ENCODE measurements at places on chromosomes 13 and 19.

- DNase-seq: peak; percentile 66
Observed at GRCh38 chr19:17762505-17763229, 11.4 kb downstream of the FCHO1 start.

DNA sequence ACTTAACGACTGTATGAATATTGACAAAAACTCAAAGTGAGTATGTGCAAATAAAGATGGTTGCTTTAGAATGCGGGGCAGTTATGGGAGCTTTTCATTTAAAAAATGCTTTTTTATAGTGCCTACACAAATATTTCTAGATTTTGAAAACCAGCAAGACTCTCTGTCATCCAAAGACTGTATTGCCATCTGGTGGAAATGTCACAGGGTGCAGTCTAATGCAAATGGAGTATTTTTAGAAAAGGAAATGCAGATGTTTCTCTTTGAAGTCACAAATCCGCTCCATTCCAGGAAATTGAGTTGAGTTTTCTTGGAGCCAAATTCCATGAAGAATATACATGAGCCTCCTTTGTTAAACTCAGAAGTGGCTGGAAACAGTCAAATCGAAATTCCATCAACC, 2.3 kb upstream of the C1QTNF9B start:
- DNase-seq: peak; percentile 73

- peak; percentile 57 for DNase-seq
Observed at GRCh38 chr19:34430738-34431625, 2.8 kb downstream of the UBA2 start.

DNA sequence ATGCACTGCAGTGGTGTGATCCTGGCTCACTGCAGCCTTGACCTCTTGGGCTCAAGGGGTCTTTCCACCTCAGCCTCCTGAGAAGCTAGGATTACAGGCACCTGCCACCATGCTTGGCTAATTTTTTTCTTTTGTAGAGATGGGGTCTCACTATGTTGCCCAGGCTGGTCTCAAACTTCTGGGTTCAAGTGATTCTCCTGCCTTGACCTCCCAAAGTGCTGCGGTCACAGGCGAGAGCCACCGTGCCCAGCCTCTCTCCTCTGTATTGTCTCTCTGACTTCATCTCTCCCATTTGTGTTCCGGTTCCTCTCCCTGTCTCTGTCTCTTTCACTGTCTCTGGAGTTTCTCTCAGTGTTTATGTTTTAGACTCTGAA, 1.7 kb upstream of the C19orf85 start:
- DNase-seq: no peak

DNA sequence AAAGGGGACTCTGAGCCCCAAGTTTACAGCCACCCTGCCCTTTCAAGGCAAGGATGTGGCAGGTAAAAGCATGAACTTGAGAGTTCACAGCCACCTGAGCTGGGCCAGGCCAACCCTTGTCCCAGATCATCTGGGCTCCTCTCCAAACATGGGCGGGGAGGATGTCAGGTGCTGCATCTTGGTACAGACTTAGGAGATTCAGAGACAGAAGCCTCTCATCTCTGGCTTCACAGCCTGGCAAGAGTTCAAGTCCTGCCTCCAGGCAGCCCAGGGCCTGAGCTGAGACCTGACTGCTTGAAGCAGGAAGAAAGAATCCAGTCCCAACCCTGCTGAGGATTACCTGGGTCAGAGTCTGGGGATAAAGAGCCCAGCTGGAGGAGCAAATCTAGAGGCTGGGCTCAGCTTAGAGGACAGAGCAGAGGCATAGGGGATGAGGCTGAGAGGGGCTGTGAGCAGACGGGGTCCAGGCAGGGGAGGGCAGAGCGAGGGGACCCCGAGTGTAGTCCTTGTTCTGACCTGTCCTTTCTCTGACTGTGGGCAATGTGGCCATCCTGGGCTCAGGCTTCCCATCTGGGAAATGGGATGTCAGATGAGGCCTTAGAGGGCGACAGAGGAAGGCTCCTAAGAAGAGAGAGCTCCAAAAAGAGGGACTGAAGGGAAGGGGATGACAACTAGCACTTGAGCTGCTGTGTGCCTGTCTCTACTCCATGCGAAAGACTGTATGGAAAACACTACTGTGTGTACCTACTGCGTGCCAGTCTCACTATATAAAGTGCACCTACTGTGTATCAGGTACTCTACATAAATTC, 6.6 kb upstream of the OR10H5 start:
- no peak for DNase-seq

DNA sequence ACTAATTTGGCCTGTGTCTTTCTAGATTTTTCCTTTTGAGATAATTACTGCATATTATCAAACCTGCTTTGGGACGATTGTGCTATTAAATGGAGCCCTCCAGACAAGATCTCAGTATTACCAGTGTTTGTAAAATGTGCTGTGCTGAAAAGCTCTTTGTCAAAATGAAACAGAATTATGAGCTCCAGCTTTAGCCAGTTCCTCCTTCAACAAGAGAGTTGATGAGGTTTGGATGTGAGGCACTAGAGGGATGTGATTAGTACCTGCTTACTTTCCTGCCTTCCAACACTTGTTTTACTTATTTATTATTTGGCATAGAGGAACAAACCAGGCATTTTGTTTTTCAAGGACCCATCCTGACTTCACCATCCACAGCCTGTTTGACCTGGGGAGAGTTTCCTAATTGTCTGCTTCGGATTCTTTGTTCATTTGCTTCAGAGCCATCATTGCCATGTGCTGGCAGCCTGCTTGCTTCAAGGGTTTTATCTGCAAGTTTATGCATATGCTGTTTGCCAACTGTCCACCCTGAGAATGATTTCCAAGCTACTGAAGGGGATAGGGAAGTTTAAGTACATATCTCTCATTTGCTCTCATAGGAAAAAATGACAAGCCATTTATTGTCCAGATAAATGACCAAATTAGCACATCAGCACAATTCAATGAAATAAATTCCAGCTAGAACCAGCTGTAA, 32.9 kb upstream of the CPB2 start:
- no peak for DNase-seq

DNA sequence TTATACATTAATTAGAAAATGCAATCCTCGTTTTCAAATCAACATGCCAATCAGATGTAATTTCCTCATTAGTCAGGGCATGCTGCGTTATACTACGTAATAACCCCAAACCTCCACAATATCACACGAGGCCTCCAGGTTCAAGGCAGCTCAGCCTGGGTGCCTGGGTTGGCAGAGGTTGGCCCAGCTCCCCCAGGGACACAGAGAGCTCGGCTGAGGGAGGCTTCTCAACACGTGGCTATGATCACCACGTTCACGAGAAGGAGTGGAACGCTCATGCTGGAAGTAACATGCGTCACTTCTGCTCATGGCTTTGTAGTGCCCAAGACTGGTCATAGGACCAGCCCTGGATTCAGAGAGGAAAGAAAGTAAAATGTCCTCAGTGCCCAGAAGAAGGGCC, 144.9 kb upstream of the SOX1 start:
- no peak for DNase-seq

GRCh38 chr19:43464134-43464775, 1.2 kb downstream of the LYPD3 start:
- no peak for DNase-seq

DNA sequence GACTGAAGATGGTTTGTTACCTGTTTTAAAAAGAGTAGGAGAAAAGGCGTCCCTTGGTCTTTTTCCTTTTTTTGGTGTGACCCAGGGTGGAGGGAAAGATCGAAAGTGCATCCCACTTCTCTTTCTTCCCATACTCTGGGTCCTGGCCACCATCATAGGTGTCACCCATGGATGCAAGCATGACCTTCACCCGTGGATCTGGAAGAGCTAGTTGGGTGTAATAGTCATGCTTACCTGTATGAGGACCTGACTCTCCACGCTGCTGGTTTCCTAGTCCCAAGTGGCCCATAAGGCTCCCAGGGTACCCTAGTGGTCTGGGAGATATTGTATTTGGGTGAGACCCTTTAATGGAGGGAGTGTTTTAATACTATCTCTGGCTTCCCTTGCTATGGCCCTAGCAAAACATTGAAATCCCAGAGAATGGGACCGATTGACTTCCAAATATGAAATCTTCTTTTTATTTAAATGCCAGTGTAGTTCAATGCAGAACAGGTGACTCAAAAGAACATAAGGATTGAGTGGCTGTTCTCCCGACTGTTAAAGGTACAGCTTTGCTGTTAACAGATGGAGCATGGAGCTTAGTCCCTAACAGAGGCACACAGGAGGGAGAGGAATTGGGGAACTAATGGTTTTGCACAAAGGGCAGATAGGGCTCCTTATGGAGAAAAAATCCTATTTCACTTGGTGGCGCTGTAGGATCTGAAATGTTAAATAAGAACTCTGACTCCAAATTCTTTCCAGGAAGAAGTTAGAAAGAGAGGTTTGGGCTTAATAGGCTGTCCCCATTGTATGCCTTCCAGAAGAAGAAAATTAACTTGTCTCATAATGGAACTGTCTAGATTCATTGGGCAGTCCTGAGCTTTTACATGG, 7.0 kb upstream of the ZNF550 start:
- DNase-seq: peak; percentile 26

DNA sequence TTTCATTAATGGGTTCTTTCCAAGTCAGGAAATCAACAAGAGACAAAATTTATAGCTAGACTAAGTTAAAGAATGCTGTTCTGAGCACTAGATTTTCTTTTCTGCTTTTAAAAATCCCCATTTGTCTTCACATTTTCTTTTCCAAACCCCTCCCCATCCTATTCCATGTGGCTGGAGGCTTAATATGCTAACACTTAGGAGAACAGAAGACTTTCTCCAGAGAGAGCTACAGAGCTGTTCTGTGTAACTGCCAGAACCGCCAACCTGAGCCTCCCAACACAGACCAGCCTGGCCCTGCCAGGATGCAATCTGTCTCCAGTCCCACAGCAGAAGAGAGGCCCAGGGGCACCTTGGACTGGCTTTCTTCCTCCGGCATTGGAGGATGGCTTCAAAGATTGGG, 264.1 kb downstream of the NDFIP2 start:
- no peak for DNase-seq

DNA sequence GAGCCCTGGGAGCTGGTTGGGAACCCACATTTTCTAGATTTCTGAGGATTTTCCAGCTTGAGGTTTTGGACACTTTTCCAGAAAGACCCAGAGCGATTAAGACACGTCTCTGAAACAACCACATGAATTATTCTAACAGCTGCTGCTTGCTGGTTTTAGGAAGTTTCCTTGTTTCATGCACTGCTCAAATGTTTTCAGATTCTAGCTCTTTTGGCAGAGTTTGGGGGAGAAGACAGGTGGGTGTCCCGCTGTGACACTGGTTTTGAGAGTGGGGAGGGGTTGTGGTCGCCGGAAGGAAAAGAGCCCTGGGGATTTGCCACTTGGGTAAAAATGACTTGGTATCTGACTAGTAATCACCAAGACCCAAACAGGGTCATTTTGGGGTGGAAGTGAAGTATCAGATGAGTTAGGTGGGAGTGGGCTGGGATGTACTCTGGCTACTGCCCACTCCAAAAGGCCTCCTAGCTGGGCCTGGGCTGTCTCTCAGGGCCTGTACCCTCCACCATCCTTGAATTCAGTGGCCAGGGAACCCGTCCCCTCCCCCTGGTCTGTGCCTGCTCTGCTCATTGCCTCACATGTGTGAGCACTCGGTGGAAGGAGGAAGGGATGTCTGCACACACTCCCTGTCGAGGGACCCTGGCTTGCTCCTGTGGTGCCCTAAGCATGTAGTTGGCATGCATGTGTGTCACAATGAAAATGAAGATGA, 13.2 kb downstream of the GATAD2A start:
- no peak for DNase-seq

DNA sequence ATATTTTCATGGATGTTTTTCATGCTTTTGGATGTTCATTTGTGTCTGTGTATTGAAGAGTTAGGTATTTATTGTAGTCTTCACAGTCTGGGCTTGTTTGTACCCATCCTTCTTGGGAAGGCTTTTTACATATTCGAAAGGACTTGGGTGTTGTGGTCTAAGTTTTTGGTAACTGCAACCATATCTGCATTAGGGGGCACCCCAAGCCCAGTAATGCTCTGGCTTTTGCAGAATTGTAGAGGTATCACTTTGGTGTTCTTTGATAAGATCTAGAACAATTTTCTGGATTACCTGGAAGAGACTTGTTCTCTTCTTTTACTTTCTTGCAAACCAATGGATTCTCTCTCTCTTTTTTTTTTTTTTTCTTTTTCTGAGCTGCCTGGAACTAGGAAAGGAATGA, 581.3 kb downstream of the DACH1 start:
- DNase-seq: no peak

- no peak for DNase-seq
Observed at GRCh38 chr19:3119693-3120380, 16.0 kb upstream of the GNA15 start.

- DNase-seq: no peak
Observed at GRCh38 chr13:61286148-61286745, 129.4 kb downstream of the PCDH20 start.

DNA sequence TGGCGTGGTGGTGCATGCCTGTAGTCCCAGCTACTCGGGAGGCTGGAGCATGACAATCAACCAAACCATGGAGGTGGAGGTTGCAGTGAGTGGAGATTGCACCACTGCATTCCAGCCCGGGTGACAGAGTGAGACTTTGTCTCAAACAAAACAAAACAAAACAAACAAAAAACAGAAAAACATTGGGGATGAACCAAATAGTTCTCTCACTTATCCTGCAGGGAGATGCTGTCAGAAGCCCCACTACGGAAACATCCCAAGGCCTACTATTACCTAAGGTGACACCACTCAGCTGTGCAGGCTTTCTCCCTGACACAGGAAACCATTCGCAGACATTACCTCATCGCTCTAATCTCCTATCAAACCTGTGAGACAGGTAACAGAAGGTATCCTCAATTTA, 113.5 kb downstream of the FOXO1 start:
- no peak for DNase-seq

DNA sequence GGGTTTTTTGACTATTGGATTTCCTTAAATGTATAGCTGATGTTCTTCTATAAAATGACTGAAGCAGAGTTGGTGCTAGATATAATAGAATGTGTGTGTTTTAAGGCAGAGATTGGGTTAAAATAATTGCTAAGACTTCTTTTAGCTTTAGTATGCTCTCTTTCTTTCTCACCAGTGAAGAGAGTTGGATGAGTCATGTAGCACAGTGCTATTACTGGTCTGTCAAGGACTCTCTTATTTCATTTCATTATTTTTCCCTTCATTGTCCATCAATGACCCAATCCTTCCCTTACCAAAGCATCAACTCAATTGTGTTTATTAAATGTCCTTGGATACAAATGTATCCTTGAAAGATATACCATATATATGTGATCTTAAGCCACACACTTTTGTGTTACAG, 268.9 kb downstream of the IRS2 start:
- peak; percentile 11 for DNase-seq

DNA sequence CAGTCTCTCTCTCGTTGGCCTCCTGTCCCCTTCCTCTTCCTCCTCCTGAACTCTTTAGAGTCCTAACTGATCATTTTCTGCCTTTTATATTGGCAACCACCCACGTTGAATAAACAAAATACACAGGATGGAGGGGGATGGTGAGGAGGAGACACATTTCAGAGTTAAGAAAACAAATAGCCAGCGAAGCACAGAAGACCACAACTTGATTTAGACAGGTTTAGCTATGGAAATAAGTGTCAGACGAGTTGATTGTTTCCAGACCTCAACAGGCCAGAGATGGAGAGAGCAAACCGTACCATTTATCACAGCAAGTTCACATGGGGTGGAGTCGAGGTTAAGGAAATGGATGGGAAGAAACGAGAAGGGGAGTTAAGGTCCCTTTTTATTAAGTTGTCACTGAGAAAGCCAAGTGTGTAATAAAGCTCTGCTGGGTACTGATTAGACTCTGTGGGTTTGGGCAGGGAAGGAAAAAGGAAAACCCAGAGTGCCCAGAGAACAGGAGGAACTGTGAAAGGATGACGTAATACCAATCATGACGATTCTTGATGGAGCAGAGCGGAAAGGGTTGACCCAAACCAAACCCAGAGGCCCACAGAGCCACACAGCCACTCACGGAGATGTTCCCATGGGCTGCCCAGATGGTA, 11.1 kb upstream of the SERP2 start:
- no peak for DNase-seq
